HEK293T (cell line): ENCODE measurements at places on chromosomes 1 and 21.

- DNase-seq = no peak
Observed at GRCh38 chr1:201330541-201330940, 46.9 kb downstream of the TNNT2 start.

DNA sequence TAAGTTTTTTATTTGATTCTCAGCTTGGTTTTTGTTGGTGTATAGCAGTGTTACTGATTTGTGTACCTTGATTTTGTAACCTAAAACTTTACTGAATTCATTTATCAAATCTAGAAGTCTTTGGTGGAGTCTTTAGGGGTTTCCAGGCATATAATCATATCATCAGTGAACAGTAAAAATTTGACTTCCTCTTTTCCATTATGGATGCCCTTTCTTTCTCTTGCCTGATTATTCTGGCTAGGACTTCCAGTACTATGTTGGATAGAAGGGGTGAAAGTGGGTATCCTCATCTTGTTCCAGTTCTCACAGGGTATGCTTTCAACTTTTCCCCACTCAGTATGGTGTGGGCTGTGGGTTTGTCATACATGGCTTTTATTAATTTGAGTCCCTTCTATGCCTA, 23.6 kb upstream of the MAB21L3 start:
- no peak for DNase-seq

DNA sequence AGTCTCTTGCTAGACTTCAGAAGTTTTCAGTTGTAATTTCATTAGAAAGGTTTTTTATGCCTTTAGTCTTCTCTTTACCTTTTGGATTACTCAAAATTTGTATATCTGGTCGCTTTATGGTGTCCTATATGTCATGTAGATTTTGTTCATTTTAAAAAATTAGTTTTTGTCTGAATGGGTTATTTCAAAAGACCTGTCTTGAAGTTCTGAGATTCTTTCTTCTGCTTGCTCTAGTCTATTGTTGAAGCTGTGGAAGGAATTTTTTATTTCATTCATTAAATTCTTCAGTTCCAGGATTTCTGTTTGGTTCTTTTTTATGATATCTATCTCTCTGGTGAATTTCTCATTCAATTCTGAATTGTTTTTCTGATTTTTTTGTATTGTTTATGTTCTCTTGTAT, 46.5 kb upstream of the GCLM start:
- DNase-seq = no peak

DNA sequence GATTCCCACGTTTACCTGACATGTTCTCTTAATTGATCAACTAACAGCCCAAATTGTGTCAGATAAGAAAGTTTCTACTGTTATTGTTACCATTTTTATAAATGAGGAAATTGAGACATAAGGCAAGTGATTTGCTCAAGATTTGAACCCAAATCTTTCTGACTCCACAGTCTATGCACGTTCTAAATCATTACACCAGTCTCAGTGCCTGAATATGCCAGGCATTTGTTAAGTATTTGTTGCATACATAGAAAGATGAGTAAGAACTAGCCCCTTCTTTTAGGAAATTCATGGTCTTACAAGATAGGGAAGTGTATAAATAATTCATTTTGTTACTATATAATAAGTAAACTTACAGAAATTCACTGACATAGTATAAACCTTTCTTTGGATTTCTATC, 7.1 kb upstream of the CD101 start:
- no peak for DNase-seq

DNA sequence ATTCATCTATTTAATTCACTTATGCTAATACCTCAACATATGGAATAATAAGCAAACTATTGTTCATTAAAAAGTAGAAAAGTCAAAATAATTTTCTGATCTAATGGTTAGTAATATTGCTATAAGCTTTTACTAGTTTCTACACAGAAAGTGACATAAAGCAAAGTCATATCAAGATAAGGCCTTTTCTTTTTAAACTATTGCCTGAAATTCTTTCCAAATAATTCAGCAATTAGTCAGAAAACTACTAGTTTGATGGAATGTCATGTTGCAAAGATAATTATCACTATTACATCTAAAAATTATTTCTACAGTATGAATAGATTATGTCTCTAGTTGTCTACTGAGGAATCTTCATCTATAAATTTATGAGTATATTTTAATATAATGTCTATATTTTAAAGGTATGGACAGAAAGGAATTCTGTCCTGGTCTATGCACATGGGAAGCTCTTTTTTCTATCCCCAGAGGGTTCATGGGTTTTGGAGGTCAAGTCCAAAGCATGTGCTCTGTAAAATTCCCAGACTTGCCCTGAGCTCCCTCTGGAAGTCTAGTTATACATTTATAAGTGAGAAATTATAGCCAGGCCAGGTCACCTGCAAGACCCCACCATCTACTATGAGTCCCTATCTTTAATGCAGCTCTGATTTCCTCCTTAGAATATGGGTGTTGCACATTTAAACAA, 84.6 kb upstream of the DPYD start:
- DNase-seq = no peak

DNA sequence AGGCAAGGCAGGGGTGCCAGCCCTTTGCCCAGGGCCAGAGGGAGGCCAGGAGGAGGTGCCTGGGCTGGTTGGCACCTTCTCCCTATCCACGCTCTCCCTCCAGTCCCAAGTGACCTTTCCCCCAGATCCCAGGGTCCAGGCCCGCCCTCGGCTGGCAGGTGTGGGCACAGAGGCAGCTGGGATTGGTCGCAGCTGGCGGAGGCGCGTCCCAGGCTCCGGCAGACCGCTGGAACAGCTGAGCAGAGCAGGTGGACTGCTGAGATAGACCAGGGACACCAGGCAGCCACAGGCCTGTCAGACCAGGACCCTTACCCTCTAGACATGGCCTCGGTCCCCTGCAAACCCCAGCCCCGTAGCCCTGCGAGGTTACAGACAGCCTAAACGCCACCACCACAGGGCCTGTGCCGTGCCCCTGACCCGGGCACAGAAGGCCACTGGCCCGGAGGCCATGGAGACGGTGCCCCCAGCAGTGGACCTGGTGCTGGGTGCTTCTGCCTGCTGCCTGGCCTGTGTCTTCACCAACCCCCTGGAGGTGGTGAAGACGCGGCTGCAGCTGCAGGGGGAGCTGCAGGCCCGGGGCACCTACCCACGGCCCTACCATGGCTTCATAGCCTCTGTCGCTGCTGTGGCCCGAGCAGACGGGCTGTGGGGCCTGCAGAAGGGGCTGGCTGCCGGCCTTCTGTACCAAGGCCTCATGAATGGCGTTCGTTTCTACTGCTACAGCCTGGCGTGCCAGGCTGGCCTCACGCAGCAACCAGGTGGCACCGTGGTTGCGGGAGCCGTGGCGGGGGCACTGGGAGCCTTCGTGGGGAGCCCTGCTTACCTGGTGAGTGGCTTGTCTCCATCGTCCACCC, at the start of gene SLC25A34:
Gene SLC25A34, plus strand, starts transcription at position 221 of the 854 bp plus-strand sequence. Its CDS starts 228 bp downstream, at position 449.
- no peak for DNase-seq

- DNase-seq = no peak
Observed at GRCh38 chr1:182556279-182556678, 32.8 kb downstream of the RNASEL start.

DNA sequence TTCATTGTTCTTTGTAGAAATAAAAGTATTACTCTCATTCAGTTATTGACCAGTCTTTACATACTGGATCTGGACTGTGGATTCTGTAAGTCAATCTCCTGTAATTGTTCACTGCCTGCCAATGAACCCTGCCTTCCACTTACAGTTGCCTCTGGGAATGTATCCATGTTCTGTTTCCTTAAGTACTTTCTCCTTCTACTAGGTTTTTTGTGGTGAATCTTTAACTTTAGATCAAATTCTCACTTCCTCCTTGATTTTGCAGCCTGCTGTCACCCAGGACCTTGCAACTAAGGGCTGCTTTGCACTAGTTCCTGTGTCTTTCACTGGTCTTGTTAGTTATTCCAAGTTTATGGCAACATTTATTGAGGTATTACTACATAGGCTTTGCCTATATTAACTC, 28.2 kb upstream of the ANKRD13C start:
- DNase-seq = no peak

DNA sequence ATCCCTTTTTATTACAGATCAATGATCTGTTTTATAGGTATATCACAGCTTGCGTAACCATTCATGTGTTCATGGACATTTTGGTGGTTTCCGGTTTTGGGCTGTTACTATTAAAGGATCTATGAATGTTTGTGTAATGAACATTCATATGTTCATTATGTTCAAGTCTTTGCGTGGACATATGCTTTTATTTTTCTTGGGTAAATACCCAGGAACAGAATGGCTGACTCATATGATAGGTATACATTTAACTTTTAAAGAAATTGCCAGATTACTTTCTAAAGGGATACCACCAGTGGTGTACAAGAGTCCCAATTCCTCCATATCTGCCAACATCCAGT, 73.7 kb downstream of the SPATA46 start:
- DNase-seq = no peak

GRCh38 chr1:48084826-48085225, 87.6 kb upstream of the TRABD2B start:
- no peak for DNase-seq

DNA sequence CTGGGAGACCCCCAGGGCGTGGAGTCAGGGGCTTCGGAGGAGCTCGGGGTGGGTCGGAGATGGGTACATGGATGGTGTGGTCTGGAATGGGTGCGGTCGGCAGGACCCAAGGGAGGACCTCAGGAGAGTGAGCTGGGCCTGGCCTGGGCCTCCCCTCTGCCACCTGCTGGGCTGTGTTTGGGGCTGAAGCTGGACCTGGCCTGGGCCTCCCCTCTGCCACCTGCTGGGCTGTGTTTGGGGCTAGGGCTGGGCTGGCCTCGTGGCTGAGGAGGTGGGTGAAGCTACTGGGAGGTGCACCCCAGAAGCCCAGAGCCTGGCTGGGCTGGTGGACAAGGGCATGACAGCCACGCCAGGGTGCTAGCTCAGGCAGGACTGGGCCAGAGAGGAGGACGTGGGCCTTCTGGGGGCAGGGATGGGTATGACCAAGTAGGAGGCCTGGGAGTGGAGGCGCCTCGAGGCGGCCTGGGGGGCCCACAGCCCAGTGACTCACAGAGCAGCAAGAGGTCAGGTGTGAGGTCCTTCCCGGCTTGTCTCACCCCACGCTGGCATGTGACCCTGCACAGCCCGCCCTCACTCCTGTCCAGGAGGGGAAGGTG, 14.5 kb downstream of the SAMD11 start:
- DNase-seq = no peak

GRCh38 chr1:55611123-55611522, 396.0 kb upstream of the USP24 start:
- no peak for DNase-seq
